Endothelial cell of umbilical vein (primary cell): ENCODE measurements at places on chromosomes 11 and 22. TPM values are rescaled to one million over a fixed set of nuclear protein-coding genes. Genes with fewer than 3 reads are reported as not detected.
A peak's percentile ranks its signal among the peaks of the same experiment; 100 is the strongest.

DNA sequence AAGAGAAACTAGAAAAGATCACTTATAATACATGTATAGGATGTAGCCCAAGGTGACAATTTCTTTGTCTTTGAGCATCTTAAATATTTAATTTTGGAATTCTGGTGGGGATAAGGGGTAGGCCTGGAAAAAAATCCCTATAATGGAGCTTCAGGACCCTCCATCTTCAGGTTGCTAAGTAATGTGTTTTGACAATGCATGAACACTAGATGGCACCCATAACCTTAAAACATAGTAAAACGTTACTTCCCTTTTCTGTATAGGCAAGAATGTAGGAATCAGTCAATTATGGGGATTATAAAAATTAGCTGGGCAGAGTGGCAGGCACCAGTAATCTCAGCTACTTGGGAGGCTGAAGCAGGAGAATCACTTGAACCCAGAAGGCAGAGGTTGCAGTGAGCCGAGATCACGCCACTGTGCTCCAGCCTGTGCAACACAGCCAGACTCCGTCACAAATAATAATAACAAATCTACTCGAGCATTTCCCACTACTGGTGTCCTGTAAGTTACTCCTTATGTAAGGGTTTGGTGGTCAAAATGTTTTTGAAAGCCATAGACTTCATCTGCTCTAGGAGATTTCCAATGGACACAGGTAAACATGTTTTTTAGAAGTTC lies 541.9 kb upstream of the CCDC90B start:
- H3K27ac ChIP-seq, result no peak overlapping the region
- H3K36me3 ChIP-seq, result no peaks in the 10 kb centered on the region
- peak; percentile 43 for DNase-seq
- no peaks in the 10 kb centered on the region for H3K4me1 ChIP-seq

GRCh38 chr22:23072077-23072910 lies 2.0 kb downstream of the GNAZ start:
- peaks cover 6% of the 10 kb centered on the region for H3K4me1 ChIP-seq
- no peaks in the 10 kb centered on the region for H3K36me3 ChIP-seq
- H3K27me3 ChIP-seq, result no peaks in the 10 kb centered on the region
- H3K27ac ChIP-seq, result no peak overlapping the region
- no peak for DNase-seq

DNA sequence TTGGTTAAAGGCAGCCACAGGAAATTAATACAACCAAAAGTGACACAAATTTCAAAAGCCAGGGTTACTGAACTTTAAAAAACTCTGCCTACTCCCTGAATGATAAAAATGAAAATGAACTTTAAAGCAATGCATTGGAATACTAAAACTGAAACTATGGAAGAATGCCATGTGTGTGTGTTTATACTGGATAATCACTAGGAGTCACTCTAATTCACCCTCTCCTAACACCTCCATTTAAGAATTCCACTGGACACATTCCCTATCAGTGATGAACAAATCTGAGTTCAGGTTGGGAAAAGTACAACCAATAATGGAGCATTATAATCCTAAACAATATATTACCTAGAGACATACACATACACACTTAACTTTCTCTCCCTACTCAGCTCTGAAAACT lies 27.5 kb upstream of the PLAAT3 start:
- no peak overlapping the region for H3K27ac ChIP-seq
- no peaks in the 10 kb centered on the region for H3K27me3 ChIP-seq
- H3K36me3 ChIP-seq, result peaks cover 10% of the 10 kb centered on the region
- no peaks in the 10 kb centered on the region for H3K4me1 ChIP-seq
- no peak overlapping the region for H3K4me3 ChIP-seq

DNA sequence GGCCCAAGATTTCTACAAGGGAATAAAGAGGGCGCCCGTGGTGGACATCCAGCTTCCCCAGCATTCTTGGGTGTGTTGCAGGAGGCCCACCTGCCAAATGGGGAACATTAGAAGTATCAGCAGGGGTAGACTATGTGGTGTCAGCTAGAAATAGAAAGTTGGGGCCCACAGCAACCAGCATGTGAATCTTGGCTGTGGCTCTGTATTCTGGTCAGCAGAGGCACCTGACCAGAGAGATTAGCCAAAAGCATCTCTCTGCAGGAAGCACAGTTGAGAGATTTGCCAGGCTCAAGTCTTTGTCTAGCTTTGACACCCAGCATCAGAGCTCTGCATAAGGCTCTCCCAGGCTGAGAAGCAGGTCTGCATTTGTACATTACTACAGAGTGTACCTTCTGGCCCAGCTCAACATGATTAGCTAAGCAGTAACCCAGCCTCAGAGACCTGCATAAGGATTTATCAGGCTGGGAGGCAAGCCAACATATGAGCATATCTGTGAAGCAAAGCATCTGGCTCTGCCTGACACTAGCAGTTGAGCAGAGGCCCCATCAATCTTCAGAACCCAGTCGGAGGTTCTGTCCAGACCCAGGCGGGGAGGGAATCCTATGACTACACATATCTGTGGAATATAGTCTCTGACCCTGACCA lies 79.9 kb downstream of the MS4A13 start:
- no peaks in the 10 kb centered on the region for H3K27me3 ChIP-seq
- H3K4me3 ChIP-seq, result no peak overlapping the region
- no peaks in the 10 kb centered on the region for H3K36me3 ChIP-seq
- DNase-seq, result no peak
- no peaks in the 10 kb centered on the region for H3K4me1 ChIP-seq
- no peak overlapping the region for H3K27ac ChIP-seq

GRCh38 chr22:28395920-28396753 lies 283.5 kb downstream of the TTC28 start:
- H3K36me3 ChIP-seq, result no peaks in the 10 kb centered on the region
- H3K4me1 ChIP-seq, result peaks cover 7% of the 10 kb centered on the region
- peak; percentile 51 for DNase-seq
- no peak overlapping the region for H3K27ac ChIP-seq
- H3K4me3 ChIP-seq, result no peak overlapping the region

Gene KCNE3
- total RNA-seq, result 1.3 and 2.2 TPM in 2 replicates

Gene ZNF280A
- 0.15 TPM in 1 of 2 replicates, not detected in the other for total RNA-seq

Gene SAA4
- total RNA-seq, result not detected in 2 replicates

Gene POU2AF3
- total RNA-seq, result not detected in 2 replicates

Gene CCDC73
- not detected in 2 replicates for total RNA-seq

Gene LINC01488
- total RNA-seq, result not detected in 2 replicates

Gene DGAT2
- total RNA-seq, result 0.55 TPM in 2 replicates
